HFF-Myc (cell line): ENCODE measurements at places on chromosomes 1 and 21.

DNA sequence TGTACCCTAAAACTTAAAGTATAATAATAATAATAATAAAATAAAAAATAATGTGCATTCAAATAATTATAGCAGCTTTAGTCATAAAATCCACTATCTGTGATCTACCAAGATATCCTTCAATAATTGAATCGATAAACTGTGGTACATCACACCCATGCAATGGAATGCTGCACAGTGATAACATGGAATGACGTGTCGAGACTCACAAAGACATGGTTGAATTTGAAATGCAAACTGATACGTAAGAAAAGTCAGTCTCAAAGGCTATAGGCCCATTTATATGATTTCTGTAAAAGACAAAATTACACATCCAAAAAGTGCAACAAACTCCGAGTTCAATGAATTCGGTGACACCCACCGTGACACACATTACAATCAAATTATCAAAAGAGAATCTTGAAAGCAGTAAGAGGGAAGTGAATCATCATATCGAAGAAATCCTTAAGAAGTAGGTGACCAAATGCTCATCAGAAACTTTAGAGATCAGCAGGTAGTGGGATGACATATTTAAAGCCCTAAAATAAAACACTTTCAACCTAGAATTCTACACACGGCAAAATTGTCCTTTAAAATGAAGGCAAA lies 5.2 kb upstream of the SPRR2E start:
- DNase-seq = no peak

- DNase-seq = no peak
Measured at GRCh38 chr1:225541383-225541782, 111.5 kb downstream of the ENAH start.

- no peak for DNase-seq
Measured at GRCh38 chr1:107570768-107571167, 394.2 kb downstream of the VAV3 start.

- DNase-seq = no peak
Measured at GRCh38 chr21:14116080-14116481, 94.7 kb downstream of the LIPI start.

- no peak for DNase-seq
Measured at GRCh38 chr1:20597650-20598049, 8.8 kb downstream of the CDA start.

DNA sequence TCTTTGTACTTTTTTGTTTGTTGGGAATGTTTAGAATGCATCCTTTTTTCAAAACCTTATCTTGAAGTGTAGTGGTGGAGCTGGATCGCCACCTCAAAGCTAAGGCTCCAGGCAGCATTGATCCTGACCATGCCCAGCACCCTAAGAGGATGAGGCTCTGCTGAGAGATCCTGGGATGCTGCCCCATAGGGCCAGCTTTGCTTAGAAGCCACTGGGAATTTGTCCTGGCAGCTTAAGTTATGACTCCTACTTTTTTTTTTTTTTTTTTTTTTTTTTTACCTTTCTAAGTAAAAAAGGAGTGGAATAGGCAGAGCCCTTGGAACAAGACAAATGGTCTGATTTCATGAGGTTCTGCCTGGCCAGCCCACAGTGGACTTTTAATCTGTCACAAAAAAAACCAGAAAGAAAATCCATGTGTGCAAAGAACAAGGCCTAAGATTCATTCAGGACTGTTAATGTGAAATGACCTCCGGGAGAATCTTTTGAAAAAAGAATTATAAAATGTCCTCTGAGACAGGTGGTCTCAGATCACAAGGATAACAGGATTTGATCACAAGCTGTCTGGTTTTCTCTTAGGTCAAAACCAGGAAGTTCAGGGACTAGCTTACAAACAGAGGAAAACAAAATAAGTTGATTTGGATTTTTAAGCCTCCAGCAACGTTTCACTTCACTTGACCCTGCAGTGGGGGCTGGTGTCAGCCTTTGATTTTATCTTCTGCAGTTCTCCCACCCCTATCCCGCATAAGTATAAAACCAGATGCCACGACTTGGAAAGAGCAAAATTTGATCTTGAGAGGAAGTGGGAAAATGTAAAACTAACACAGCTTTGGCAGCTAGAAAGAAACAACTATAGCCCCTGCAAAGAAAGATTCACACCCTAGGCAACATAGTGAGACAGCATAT lies 25.9 kb upstream of the RAP1A start:
- DNase-seq = no peak

DNA sequence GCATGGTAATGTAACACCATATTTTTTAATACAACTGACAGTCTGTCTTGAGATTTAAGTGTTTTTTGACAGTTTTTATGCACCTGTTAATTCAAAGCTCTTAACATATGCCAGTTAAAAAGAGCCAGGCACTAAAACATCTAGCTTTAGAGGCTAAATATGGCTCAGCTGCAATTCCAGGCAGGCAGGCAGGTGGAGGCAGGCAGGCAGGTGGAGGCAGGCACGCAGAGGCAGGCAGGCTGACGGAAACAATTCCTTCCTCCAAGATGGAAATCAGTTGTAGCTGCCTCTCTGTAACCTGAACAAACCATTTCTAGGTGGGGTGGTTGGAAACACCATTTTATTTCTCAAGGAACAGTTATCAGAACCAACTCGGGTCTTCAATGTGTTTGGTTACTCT lies 51.2 kb downstream of the GORAB start:
- no peak for DNase-seq

GRCh38 chr1:233620065-233620464 lies 6.2 kb downstream of the KCNK1 start:
- DNase-seq = no peak

DNA sequence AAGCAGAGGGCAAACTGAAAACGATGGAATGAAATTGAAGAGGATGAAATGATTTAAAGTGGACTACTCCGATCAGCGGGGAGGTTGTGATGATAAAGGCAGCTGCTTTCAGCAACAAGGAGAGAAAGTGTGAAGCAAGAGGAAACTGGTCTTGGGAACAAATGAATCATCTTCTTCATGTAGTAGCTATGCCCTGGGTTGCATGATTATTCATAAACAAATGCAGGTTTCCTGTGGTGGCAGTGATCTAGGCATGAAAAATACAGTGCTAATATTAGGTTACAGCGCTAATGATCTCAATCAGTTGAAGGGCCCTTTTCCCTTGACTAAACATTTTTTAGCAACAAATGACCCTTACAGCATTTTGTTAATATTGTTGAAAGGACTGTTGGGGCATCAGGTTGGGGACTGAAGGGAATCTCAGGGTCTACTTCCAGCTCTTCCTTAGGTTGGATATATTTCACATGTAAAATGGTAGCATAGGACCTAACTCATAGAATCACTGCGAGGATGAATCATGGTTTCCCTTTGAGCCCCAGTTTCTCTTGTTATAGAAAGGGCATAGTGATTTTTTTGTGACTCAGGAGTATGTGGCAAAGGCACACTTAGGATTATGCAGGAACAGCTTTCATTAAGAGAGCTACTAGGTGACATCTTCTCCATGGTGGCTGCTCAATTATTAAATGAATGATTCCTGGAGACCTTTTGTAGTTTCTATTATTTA lies 1.9 kb upstream of the ZFYVE9 start:
- DNase-seq = peak; percentile 31

DNA sequence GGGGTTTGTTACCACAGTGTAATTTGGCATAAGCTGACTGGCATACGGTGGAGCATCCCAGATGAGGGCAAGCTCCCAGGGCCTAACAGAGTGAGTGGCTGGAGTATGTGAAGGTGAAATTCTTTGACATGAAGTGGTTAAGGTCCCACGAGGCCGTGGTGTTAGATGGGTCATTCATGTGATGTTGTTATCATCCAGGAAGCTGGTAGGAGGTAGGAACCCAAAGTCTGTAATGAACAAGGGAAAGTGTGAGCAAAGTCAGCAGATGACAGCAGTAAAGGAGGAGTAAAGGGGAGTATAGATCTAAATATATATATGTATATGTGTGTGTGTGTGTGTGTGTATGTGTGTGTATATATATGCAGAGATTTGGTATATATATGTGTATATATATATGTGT lies 47.6 kb downstream of the MDM4 start:
- DNase-seq = no peak

DNA sequence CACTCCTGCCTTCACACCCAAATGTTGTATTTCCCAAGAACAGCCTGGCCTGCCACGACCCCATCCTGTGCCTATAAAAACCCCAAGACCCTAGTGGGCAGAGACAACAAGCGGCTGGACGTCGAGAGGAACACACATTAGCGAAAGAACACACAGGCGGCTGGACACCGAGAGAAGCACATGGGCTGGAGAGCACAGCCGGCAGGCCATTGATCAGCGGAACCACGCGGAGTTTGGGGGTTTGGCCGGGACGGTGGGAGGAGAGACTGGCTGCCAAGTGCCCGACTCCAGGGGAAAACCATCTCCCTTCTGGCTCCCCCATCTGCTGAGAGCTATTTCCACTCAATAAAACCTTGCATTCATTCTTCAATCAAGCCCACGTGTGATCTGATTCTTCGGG lies 10.4 kb upstream of the DESI2 start:
- DNase-seq = no peak

GRCh38 chr21:43865540-43866259 lies 677 bp downstream of the AGPAT3 start:
- no peak for DNase-seq

DNA sequence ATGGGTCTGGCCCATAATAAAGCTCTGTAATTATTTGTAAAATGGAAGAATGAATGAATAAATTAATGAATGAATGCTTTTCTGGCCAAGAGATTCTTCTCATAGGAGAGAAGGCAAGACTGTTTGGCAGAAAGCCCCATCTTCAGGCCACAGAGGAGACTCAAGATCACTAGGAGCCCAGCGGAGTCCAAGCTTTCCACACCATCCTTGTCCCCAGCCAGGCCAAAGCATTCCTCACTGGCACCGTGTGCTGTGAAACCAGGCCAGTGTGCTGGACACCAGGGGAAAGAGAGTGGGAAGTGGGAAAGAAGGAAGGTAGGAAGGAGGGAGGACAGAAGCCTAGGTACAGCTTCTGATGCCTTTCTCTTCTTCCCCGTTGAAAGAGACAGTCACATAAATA lies 86.4 kb downstream of the PLXNA2 start:
- no peak for DNase-seq

DNA sequence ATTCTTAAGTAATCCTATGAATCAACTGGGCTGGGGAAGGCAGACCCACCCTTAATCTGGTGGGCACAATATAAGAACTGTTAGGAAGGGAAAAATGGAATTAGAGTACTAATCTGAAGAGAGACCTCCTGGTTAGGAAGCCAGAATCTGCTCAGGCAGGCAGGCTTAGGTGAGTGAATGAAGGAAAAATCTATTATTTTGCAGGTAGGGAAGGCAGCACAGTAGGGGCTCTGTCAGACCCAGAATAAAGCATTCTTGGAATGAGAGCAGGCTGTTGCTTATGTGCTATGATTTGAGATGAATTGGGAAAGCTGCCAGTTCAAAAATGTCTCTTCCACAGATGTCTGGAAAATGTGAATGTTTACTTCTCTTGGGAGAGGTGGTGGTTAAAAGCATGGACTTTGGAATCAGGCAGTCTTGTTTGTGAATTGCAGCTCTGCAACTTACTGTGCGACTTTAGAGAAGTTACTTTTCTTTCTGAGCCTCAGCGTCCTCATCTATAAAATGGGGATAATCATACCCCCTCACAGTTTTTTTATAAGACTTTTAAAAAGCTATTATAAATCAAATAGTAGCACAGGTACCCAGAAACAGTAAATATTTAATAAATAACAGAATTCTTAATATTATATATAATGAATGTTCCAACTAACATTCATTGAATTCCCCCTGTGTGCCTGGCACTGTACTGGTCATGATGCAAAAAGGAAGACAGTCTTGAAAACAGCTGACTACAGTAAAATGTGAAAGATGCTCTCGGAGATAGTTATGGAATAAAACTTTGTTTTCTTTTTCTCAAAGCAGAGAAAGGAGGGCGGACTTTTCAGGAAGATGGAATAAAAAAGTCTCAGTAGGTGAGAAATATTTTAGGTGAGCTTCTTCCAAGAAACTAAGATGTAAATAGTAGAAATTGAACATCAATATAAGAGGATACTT lies 15.3 kb upstream of the ZNF644 start:
- DNase-seq = no peak

DNA sequence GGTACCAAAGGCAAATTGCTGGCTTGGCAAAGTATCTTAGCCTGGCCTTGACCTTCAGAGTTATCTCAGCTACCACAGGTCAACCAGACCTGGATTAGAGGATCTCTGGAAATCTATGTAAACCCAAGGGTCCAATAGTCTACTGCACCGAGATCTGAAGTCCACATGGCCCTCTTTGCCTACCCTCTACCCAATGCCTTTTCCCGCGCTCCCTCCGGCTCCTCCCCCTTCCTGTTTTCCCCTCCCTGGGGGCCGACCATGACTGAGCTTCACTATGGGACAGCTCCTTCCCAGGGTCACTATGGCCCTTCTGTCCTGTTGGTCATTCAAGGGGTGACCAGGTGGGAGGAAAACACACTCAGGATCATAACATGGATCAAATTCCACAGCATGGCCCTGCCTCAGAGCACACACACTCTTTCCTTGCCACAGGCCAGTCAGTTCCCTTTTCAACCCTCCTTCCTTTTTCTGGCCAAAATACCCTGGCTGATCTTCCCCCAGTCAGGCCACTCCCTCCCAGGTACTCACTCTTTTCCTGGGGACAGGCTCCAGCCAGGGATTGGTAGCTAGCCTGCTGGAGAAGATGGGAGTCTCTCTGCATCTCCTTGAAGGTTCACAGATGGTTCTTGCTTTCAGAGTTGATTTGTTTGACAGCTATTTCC lies 19.1 kb upstream of the TMEM183A start:
- DNase-seq = no peak
